Suppressor macrophage (primary cell): ENCODE measurements at places on chromosomes 5 and 9.
A peak's percentile ranks its signal among the peaks of the same experiment; 100 is the strongest.

DNA sequence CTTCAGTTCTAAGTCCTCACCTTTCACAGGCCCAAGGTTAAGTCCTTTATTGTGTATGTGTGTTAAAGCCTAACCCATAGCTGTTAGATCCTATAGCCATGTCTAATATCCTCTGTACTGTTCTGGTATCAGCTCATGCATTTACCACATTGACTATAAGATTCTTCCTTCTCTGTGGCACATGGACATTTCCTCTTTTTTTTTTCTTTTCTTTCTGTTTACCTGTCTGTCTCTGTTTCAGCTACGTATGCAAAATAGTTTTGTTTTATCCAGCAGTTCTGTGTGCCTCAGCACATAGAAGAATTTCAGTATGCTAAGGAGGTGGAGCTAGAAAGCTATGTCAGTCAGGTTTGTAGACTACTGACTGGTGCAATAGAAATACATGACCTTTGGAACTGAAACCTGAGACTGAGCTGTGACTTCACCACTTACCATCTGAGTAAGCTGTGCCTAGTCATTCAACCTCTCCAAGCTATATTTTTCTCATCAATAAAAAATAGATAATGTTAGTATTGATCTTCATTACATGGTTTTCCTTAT, 155.6 kb upstream of the VLDLR start:
- DNase-seq: no peak

- no peak for DNase-seq
These were observed 41.7 kb upstream of the TMEM250 start for GRCh38 chr9:136160381-136160841.

GRCh38 chr5:78526049-78526525, 122.5 kb downstream of the LHFPL2 start:
- peak; percentile 63 for DNase-seq

DNA sequence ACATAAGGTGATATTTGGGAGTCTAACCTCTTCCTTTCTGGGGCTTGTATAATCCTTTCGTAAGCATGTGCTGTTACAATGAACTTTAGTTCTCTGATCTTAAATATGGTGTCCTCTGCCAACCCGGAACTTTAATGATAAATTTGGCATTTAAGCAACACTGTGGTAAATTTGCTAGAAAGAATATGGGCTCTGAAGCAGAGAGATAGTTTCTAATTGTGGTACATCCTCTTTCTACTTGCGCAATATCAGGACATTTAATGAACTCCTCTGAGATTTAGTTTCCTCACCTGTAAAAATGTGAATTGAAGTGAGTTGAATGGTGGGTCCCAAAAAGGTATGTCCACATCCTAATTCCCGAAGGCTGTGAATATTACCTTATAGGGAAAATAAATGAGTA, 364.7 kb downstream of the CAAP1 start:
- no peak for DNase-seq

- no peak for DNase-seq
These were observed 187.1 kb downstream of the SPOCK1 start for GRCh38 chr5:137312011-137312410.

DNA sequence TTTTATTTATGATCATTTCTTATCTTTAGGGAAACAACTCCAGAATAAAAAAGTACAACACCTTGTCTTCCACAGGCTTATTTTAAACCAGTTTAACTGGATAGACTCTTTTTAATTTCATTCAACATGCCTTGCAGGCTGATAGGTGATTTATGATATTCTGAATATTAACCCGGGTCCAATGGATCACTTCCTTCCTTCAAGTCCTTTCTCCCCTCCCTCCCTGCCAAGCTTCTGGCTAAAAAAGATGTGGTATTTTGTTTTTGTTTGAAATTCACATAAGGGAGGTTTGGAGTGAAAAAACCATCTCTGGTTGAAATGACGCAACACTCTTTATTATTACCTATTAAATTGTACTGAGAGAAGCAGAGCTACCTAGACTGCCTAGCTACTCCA, 265.3 kb downstream of the MLLT3 start:
- DNase-seq: no peak

DNA sequence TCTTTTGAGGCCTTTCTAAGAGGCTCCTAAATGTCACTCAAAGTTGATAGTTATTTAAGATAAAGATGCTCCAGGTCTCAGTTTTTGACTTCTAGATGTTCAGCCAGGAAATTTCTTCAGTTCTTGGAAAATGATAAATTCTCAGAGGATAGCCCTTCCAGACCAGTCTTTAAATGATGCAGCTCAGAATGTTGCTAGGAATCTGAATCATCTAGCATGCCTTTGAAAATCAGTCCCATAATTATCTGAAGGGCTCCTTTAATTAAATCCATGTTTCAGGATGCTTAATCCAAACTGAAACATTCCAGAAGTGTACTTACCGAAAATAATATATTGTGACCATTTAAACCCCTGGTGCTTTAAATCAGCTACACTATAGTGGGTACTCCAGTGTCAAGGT, 107.5 kb upstream of the FBN2 start:
- no peak for DNase-seq

DNA sequence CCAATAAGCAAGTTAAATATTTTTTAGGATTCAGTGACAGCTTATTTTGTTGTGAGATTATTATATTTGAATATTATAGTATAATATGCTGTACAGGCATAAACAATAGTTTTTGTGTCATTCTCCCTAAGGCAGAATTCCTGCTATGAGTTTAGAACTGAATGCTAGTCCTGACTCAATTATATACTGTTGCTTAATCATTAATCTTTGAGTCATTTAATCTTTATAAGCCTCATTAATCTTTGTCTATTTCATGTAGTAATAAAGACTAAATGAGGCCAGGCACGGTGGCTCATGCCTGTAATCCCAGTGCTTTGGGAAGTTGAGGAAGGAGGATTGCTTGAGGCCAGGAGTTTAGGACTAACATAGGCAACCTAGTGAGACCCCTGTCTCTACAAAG, 3.6 kb upstream of the DCP2 start:
- no peak for DNase-seq

DNA sequence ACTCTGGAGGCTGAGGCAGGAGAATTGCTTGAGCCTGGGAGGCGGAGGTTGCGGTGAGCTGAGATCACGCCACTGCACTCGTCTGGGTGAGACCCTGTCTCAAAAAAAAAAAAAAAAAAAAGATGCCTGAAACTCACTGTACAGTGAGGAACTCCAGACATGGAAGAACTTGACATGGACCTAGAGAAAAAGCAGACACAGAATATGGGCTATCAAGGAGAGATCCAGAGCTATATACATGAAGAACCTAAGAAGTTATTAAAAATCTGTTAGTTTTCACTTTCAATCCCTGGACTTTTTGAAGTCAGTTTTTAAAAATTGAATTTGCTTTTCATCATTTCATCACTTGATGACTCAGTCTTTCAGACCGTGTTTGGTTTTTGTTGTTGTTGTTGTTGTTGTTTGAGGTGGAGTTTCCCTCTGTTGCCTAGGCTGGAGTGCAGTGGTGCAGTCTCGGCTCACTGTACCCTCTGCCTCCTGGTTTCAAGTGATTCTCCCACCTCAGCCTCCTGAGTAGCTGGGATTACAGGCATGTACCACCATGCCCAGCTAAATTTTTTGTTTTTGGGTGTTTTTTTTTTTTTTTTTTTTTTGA, 20.3 kb downstream of the PAIP2 start:
- DNase-seq: no peak

- DNase-seq: peak; percentile 72
These were observed 133.2 kb downstream of the MTX3 start for GRCh38 chr5:79857714-79858409.

GRCh38 chr5:17005107-17005828, 69.2 kb upstream of the MYO10 start:
- DNase-seq: no peak

GRCh38 chr5:134028496-134028895, 23.7 kb upstream of the VDAC1 start:
- no peak for DNase-seq
